ENCODE measurements at places on chromosomes 5 and 9. TPM values are rescaled to one million over a fixed set of nuclear protein-coding genes. Genes with fewer than 3 reads are reported as not detected.

DNA sequence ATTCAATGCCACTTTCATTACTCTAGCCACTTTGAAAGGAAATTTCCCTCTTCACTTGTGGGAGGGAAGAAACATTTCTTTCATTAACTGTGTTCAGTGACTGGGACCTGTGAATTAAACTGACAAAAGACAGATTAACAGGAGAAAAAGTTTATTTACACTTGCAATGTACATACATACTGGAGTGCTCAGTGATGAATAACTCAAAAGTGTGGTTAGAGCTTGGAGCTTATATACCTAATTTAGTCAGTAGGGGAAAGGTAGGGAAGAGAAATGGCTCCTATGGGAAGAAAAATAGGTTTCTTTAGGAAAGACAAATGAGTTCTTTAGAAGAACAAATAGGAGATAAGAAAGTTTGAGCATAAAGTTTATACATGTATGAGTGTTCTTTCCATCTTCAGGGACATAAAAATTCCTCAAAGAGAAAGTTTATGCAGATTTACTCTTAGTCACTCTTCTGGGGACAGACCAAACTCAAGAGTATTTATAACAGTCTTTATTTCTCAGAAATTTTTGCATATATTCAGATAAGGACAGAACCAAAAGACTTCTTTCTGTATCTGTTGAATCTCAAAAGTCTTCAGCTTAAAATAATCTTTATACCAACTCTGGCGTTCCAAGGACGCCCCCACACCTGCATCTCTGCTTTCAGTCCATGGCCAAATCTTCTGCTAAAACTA is 120.0 kb upstream of the RAI14 start:
- DNase-seq, result no peak
- no peak overlapping the region for H3K27ac ChIP-seq
- H3K27me3 ChIP-seq, result no peaks in the 10 kb centered on the region
- H3K4me1 ChIP-seq, result peaks cover 35% of the 10 kb centered on the region
- no peaks in the 10 kb centered on the region for H3K36me3 ChIP-seq

DNA sequence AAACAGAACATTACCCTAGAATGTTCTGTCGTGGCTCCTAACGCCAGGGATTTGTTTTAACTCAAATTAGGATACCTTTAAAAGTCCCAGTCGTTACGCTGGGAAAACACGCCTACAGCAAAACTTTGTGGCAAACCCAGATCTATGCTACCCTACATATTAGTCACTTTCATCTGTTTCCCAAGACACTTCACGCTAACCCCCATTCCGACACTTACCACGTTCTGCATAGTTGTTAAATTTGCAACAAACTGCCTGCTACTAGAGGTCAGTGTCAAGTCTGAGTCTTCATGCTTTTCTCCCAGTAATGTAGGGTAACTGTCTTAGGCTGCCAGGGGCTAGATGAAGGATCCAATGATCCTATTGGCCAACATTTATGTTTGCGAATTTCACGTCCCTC is 140.3 kb downstream of the RASEF start:
- H3K4me3 ChIP-seq, result no peak overlapping the region
- H3K36me3 ChIP-seq, result no peaks in the 10 kb centered on the region
- DNase-seq, result no peak
- no peak overlapping the region for H3K27ac ChIP-seq
- no peaks in the 10 kb centered on the region for H3K27me3 ChIP-seq

DNA sequence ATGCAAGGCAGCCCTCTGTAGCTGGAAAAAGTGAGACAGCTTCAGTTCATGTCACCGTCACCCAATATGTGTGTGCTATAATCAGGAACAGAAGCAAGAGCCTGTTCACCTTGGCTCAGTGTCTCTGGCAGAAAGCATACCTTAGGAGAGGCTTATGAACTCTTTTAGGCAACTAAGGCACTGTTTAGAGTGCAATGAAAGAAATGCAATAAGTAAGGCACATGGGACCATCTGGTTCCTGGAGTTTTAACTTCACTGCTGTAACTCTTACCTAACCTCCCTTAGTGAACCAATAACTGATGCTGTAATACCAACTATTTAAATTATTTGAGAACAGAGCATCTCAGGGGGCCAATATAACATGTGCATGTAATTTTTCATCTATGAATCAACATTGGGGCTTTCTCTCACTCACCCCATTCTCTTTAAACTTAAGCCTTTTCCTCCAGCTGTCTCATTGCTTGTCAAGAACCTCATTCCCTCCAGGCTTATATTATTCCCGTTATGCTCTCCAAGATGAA is 32.4 kb downstream of the C9 start:
- no peak for DNase-seq
- no peaks in the 10 kb centered on the region for H3K36me3 ChIP-seq
- no peaks in the 10 kb centered on the region for H3K4me1 ChIP-seq

GRCh38 chr9:121568343-121569265 is 69.0 kb upstream of the GGTA1 start:
- no peaks in the 10 kb centered on the region for H3K36me3 ChIP-seq
- peaks cover 31% of the 10 kb centered on the region for H3K4me1 ChIP-seq
- no peak for DNase-seq
- H3K4me3 ChIP-seq, result peak overlapping the region; percentile 25

DNA sequence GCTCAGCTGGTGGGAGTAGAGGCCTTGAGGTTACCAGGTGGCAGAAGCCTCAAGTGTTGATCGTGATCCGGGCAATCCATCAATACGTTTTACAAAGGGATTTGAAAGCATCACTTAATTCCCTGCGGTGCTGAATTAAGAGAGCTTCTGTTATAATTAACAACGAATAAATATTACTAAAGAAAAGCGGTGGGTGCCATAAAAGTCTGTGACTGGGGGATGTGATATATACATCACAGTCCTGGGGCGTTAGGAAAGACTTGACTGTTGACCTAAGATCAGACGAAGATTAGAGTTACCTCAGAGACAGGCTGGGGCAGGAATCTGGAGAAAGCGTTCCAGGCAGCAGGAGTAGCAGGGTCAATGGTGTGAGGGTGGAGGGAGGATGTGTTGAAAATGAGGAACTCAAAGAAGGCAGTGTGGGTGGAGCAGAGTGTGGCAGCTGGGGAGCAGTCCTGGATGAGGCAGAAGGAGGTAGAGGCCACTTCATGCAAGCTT is 6.7 kb upstream of the C5orf63 start:
- H3K4me1 ChIP-seq, result no peaks in the 10 kb centered on the region
- H3K27ac ChIP-seq, result no peak overlapping the region
- no peak overlapping the region for H3K4me3 ChIP-seq

DNA sequence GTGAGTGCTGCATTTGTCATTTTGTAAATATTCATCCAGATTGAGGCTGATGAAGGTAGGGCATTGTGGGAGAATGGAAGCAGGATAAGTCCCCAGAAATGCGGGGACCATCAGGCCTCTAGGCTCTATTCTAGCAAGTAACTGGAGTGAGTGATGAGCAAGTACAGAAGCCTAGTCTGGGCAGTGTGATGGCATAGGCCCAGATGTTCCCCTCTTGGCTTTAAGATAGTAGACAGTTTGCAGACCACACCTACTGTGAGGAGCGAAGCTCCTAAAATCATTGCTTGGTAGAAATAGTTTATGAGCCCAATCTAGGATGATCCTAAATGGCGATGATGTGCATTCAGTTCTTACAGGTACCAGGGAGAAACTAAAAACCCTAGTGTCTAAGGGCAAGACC is 24.3 kb downstream of the NDFIP1 start:
- no peak for DNase-seq
- H3K36me3 ChIP-seq, result peaks cover 54% of the 10 kb centered on the region
- no peak overlapping the region for H3K27ac ChIP-seq
- no peak overlapping the region for H3K4me3 ChIP-seq

GRCh38 chr5:148443241-148443640 is 59.5 kb downstream of the FBXO38 start:
- H3K27me3 ChIP-seq, result no peaks in the 10 kb centered on the region
- H3K4me1 ChIP-seq, result peaks cover 4% of the 10 kb centered on the region
- no peak overlapping the region for H3K27ac ChIP-seq
- H3K36me3 ChIP-seq, result peaks cover 56% of the 10 kb centered on the region
- H3K4me3 ChIP-seq, result no peak overlapping the region

DNA sequence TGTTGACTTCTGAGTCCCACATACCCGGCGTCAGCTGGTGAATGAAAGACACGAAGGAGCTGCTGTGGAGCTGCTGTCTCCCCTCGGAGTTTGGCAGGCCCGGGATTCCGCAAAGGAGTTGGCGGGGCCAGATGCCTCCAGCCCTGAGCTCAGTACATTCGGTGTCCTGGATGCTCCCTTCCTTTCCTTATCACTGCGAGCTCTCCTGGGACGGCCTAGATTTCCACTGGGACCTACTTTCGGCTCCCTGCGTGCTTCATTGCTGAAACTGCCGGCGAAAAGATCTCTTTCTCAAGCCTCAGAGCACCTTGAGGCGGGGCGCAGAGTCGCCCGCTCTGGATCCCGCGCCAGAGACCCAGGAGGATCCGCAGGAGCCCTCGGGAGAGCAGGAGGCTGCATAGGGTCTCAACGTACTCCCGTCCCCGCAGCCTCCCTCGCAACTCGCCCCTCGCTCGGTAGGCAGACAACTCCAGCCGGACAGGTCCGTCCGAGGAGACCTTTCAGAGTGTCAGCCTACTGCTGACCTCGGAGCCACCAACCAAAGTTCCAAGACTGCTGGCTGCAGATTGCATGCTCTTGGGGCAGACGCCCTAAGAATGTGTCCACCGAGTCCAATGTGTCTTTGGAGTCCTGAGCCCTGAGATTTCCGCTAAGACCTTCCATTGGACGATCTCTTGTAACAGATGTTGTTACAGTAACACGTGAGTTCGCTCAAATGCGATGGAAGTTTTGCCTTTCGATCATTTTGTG is 6.1 kb downstream of the ANXA2R start:
- H3K27ac ChIP-seq, result no peak overlapping the region
- H3K4me1 ChIP-seq, result peaks cover 22% of the 10 kb centered on the region
- no peak overlapping the region for H3K4me3 ChIP-seq
- H3K27me3 ChIP-seq, result peaks cover 30% of the 10 kb centered on the region
- H3K36me3 ChIP-seq, result no peaks in the 10 kb centered on the region

UNC13B gene
- total RNA-seq, result 87.9 TPM

ZNF879 gene
- total RNA-seq, result 7.3 TPM

- peak; percentile 30 for DNase-seq
- H3K36me3 ChIP-seq, result peaks cover 14% of the 10 kb centered on the region
- peak overlapping the region; percentile 72 for H3K4me3 ChIP-seq
- peaks cover 39% of the 10 kb centered on the region for H3K4me1 ChIP-seq
- peak overlapping the region; percentile 83 for H3K27ac ChIP-seq
Measured at GRCh38 chr9:133477992-133478850, 678 bp downstream of the SLC2A6 start.

DNA sequence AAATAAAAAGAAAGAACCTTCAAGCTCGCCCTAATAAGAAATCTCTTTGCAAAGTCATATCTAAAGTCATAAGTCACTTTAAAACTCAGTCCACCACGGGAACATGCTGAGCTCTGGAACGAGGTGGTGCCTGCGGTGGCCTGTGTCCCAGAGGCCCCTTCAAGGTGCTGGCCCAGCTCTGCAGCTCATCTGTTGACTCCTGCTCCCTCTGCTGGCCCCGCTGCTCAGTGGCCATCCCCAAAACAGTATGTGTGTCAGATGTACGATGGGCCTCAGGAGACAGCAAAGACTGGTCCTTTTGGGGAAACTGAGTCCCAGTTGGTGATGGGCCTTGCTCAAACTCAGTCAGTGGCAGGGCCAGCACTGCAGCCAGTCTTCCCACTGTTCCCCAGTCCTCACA is 22.8 kb upstream of the FOXB2 start:
- H3K27me3 ChIP-seq, result peaks cover 7% of the 10 kb centered on the region
- no peaks in the 10 kb centered on the region for H3K36me3 ChIP-seq
- H3K4me3 ChIP-seq, result no peak overlapping the region
- no peaks in the 10 kb centered on the region for H3K4me1 ChIP-seq
- no peak for DNase-seq

DNA sequence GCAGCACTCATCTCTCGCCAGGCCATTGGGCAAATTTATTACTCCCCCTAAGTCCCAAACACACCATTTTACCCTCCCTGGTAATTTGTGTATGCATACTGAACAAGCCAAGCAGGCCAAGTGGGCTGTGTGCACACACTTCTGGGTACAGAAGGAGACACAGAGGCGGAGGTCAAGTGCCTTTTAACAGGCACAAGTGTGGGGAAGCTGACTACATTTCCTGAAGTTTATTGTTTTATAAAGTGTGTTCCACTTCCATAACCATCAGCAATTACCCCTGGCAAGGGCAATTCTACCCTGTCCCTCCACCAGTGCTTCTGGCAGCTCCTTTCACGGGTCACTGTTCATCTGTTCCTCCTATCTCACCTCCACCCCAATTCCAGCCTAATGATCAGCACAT is 93.9 kb downstream of the SETX start:
- H3K27ac ChIP-seq, result no peak overlapping the region
- peak; percentile 69 for DNase-seq
- no peak overlapping the region for H3K4me3 ChIP-seq

TNFSF8 gene
- total RNA-seq, result 3.5 TPM

DNA sequence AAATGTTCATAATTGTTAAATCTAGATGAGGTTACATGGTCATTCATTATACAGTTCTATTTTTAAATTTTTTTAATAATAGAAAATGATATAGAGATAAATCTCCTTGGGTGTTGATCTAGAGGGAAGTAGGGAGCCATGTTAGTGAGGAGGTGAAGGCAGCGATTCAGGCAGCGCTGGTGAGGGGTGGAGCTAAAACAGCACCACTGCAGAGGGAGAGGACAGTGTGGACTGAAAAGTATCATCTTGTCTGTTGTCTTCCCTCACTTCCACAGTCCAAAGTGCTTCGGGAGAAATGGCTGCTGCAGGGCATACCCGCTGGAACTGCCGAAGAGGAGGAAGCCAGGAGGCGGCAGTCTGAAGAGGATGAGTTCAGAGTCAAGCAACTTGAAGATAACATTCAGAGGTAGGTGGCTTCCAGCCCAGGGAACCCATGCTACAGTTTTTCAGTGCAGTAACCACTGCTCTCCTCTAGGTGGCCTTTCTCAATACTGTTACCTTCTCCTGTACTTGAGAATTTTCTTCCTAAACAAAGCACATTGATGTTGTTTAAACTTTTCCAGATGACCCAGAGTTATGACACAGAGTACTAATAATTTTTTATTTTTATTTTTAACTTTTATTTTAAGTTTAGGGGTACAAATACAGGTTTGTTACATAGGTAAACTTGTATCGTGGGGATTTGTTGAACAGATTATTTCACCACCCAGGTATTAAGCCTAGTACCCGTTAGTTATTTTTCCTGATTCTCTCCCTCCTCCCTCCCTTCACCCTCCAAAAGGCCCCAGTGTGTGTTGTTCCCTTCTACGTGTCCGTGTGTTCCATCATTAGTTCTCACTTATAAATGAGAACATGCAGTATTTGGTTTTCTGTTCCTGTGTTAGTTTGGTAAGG is 100.5 kb downstream of the PALM2AKAP2 start:
- DNase-seq, result no peak
- no peak overlapping the region for H3K27ac ChIP-seq
- no peaks in the 10 kb centered on the region for H3K27me3 ChIP-seq

DNA sequence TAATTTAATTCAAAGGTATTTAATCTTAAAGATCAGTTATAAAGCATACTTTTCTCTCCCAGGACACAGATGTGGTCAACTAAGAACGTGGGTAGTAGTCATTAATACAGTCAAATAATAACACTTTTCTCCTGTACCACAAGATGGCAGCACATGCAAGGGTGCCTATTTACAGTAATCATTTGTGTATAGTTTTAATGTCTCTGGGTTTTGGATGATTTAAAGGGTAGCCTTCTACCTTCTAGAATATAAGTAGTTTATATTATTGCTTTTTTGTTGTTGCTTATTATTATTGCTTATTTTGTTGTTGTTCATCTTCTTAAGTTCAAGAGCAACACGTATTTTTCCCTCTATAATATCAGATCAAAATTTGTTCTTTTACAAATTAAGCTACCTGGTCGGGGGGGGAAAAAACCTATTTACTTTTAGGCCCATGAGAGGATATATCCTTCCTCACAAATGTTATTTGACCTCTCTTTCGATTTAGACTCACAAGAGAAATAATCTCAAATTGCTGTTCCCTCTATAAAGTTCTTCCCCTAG is 59.6 kb upstream of the SLC27A6 start:
- no peak overlapping the region for H3K27ac ChIP-seq
- no peaks in the 10 kb centered on the region for H3K27me3 ChIP-seq
- H3K4me3 ChIP-seq, result no peak overlapping the region

NPR2 gene
- total RNA-seq, result 20.6 TPM
